NCI-H1694 treated with DMSO at 0.1 percent for 48 hours (cell line): ENCODE measurements at places on chromosomes 12 and 14.
A peak's percentile ranks its signal among the peaks of the same experiment; 100 is the strongest.

- no peak for DNase-seq
Observed at GRCh38 chr14:90758959-90759358, 57.3 kb downstream of the TTC7B start.

- no peak for DNase-seq
Observed at GRCh38 chr14:89368490-89369477, 48.2 kb downstream of the FOXN3 start.

GRCh38 chr14:77344377-77344996, 23.7 kb downstream of the GSTZ1 start:
- no peak for DNase-seq

DNA sequence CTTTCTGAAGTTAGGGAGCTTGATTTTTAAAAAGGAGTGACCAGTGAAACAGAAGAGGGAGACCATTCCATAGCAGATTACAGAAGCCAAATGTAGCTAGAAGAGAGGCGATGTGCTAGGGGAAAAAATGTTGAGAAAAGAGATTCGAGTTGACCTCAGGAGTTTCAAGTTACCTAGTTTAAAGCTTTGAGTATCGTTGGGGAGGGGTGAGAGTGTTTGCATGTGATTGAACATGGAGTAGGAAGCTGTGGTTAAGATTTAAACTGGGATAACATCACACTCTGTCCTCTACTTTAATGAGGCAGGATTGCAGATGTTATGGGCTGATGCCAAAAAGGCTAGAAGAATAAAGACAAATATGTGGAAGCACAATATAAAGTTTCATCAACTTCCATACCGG, 3.7 kb downstream of the LETMD1 start:
- no peak for DNase-seq

DNA sequence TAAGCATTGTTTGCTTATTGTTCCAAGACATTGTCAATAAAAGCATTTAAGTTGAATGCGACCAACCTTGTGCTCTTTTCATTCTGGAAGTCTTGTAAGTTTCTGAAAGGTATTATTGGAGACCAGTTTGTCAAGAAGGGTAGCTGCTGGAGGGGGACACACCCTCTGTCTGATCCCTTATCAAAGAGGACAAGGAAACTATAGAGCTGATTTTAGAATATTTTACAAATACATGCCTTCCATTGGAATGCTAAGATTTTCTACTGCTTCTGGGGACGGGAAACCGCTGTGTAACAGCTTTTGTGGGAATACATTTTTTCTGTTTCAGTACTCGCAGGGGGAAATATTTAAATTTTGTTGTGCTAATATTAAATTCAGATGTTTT, 3.5 kb downstream of the FOS start:
- no peak for DNase-seq

- DNase-seq: no peak
Observed at GRCh38 chr12:116302166-116303058, 24.9 kb upstream of the MED13L start.

DNA sequence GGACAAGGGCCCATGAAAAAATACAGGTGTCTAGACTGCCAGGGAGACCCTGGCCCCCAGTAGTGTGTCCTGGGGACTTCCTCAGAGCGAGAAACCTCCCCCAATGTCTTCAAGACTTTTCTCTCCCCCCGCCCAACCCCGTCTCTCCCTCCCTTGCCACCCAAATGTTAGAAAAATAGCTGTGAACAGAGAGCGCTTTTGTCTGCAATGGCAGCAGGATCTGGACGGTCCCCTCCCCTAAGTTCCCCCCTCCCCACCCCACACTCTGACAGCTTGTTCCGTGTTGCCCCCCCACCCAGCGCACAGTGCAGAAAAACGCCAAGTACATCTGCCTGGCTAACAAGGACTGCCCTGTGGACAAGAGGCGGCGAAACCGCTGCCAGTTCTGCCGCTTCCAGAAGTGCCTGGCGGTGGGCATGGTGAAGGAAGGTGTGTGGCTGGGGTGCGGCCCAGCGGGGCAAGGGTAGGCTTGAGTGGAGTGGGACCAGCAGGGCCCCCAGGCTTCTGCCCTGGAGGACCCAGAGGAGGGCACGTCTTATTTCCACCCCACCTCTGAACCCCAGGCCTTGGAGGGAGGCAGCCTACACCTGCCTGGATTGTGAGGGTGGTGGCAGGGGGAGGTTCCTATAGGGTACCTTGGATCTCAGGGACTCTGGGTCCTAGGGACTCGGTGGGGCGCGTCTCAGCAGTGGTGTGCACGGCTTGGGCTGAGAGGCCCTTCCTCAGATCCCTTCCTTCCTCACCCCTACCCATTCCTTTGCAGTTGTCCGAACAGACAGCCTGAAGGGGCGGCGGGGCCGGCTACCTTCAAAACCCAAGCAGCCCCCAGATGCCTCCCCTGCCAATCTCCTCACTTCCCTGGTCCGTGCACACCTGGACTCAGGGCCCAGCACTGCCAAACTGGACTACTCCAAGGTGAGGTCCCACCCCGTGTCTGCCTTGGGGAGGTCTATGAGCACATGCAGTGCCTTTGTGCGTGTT, 4.8 kb downstream of the NR4A1 start:
- no peak for DNase-seq

GRCh38 chr14:69877492-69877891, 1.7 kb upstream of the SMOC1 start:
- DNase-seq: peak; percentile 77

GRCh38 chr14:69274321-69274720, 14.4 kb downstream of the GALNT16 start:
- DNase-seq: no peak

DNA sequence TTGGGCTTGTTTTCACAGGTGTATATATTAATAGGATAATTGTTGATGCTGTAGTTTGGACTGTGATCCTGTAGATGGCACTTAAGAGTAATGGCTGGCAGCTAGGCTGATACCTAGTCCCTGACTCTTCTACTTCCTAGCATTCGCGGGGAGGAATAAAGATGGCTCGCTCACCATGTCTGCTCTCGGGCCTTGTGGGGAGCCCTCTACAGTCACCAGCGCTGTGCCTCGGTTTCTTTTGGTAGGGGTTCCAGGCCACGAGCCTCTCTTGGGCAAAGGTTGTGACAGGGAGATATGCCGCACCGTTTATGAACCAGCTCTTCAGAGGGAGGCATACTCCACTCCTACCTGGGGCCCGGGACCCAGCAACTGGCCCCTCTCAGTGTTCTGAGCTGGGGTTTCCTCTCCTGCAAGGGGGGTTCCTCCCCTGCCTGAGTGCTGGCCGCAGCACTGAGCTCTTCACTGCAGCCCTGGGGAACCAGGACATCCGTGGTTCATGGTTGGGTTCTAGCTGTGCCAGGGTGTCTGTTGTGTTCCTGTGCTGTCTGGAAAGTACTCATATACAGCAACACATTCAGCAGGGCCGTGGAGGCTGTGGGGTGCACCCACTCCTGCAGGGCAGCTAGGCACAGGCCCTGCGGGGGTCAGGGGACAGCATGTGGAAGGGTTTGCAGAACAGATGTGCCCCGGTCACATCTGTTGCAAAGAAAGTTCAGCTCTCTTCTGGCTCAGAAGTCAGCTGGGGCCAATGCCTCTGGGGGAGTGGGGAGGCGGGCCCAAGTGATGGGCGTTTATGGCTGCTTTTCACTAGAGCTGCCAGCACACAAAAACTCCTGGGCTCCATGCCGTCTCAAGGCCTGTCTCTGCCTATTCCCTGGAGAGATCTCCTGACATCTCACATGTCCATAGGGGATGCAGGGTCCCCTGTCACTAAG, 147.9 kb downstream of the PPFIA2 start:
- DNase-seq: peak; percentile 6

- DNase-seq: no peak
Observed at GRCh38 chr12:53985994-53986685, 1.2 kb downstream of the HOXC10 start.

GRCh38 chr12:132507656-132508490, 17.9 kb downstream of the FBRSL1 start:
- no peak for DNase-seq

DNA sequence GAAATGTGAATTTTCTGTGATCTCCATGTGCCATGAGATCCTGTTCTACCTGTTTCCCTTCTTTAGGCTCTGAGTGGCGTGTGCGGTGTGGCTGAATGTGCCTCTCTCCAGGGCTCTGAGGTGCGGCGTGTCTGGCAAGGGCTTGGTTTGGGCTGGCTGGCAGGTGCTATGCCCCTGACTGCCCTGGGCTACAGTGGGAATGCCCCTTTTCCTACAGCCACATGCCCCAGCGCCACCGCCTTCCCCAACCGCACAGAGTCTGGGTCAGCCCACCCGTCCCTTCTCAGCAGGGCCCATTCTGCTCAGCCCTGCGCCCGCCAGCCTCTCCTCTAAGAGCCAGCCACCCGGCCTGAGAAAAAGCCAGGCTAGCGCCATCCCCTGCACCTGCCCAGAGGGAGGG, 24.7 kb downstream of the BTBD6 start:
- DNase-seq: no peak

DNA sequence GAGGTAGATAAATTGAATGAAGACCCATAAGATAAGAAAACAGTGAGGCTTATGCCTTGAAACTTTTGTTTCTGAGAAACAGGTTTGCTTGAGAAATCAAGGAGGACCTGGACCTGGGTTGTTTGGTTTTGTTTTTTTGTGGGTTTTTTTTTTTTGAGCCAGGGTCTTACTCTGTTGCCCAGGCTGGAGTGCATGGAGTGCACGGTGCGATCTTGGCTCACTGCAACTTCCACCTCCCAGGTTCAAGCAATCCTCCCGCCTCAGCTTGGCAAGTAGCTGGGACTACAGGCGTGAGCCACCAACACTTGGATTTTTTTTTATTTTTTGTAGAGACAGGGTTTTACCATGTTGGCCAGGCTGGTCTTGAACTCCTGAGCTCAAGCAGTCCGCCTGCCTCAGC, 9.0 kb upstream of the PPTC7 start:
- DNase-seq: no peak

- DNase-seq: no peak
Observed at GRCh38 chr12:40382217-40382616, 157.4 kb downstream of the LRRK2 start.

- no peak for DNase-seq
Observed at GRCh38 chr12:112841240-112841639, 49.7 kb downstream of the RPH3A start.

DNA sequence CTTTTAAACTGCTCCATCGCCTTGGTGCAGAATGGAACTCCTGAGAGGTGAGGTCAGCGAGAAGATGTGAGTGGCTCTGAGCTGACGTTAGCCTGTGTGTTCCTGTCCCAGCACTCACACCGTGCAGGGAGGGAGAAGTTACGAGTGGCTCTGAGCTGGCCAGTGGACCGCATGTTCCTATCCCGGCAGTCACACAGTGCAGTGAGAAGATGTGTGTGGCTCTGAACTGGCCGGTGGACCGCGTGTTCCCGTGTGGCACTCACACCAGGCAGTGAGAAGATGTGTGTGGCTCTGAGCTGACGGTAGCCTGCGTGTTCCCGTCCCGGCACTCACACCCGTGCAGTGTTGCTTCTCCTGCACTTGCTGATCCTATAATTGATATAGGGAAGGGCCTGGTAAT, 59.9 kb downstream of the VCPKMT start:
- no peak for DNase-seq

- no peak for DNase-seq
Observed at GRCh38 chr12:59316938-59317337, 278.9 kb upstream of the SLC16A7 start.

GRCh38 chr12:5451251-5451650, 19.3 kb downstream of the NTF3 start:
- DNase-seq: no peak

- no peak for DNase-seq
Observed at GRCh38 chr12:20309504-20310148, 58.7 kb upstream of the PDE3A start.
